Activated CD4-positive, alpha-beta T cell treated with anti-CD3 and anti-CD28 coated beads, Interleukin-2, amount 50 U/mL, for 24 hours (primary cell): ENCODE measurements at places on chromosomes 16 and 17.

DNA sequence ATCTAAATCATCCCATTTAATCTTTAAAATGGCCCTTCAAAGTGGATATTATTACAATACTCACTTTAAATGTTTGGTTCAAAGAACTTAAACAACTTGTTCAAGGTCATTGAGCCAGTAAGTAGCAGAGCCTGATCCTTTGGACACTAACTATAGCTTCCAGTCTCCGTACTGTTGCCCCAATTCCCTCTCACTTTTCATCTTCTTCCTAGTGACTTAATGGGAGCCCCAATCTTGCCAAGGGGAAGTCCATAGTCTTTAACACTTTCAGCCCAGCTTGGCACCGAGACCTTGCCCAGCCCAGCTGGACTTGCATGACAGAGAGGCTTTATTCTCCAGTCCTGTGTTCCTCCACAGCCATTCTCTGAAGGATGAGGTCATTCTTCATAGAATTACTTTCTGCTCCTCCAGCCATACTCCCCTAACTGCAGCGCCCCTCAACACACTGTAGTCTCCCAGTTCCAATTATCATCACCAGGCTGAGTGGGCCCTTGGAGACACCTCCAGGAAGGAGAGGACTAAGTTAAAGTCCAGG, 49.2 kb upstream of the NLK start:
- DNase-seq, result no peak

GRCh38 chr17:76578376-76578775, 7.3 kb downstream of the ST6GALNAC2 start:
- DNase-seq, result no peak

- no peak for DNase-seq
Measured at GRCh38 chr17:64278614-64279013, 15.6 kb upstream of the TEX2 start.

GRCh38 chr16:86899757-86900156, 321.4 kb downstream of the FOXL1 start:
- DNase-seq, result no peak

GRCh38 chr16:83356266-83356665, 451.5 kb upstream of the HSBP1 start:
- DNase-seq, result no peak

- no peak for DNase-seq
Measured at GRCh38 chr16:50235581-50235980, 30.8 kb upstream of the ADCY7 start.

- no peak for DNase-seq
Measured at GRCh38 chr17:31314782-31315100, 887 bp upstream of the EVI2B start.

GRCh38 chr16:67269766-67270165, 9.6 kb upstream of the PLEKHG4 start:
- DNase-seq, result no peak

- DNase-seq, result no peak
Measured at GRCh38 chr17:58082341-58082869, 814 bp upstream of the DYNLL2 start.

DNA sequence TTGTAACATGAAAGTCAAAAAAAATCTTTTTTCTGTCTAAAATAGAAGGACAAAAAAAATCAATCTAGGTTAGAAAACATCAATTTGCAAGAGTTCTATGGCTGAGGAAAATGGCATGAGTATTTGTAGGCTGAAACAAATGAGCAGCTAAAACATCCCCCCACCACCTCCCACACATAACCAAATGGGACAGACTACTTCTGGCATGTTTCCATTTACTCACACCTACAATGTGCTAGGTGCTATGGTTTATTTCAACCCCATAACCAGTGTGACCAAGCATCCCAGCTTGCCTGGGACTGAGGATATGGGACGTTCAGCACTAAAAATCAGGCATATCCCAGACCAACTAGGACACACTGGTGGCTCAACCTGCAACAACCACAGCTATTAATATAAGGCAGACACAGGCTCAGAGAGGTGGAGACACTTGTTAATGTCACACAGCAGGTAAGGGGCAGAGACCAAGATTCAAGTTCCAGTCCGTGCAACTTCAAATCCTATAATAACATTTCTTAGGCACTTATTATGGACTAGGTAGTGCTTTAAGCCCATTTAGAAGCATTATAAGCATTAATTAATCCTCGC, 96.0 kb downstream of the XYLT1 start:
- peak; percentile 36 for DNase-seq

- DNase-seq, result no peak
Measured at GRCh38 chr17:66805567-66805966, 29.4 kb upstream of the CACNG5 start.

- DNase-seq, result no peak
Measured at GRCh38 chr16:50839920-50840729, 98.2 kb downstream of the CYLD start.

GRCh38 chr16:26724189-26724588, 342.5 kb upstream of the C16orf82 start:
- no peak for DNase-seq

DNA sequence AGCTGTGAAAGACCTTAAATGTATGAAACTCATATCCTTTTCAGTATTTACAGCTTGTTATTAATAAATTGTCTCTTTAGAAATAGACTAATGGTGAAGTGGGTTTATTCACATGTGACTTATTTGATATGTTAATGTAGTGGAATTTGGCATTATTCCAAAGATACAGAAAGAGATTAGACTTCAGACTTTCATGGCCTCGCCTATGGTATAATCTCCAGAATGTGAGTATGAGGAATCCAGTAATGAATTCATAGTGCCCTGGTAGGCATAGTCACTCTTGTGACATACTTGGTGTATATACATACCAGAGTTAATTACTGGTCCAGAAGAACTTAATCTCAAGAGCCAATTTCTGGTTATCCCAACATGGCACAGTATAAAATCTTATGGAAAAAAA, 72.7 kb downstream of the OMG start:
- no peak for DNase-seq

- no peak for DNase-seq
Measured at GRCh38 chr17:49041527-49041926, 44.3 kb downstream of the IGF2BP1 start.

GRCh38 chr17:58728798-58729197, 26.9 kb upstream of the PPM1E start:
- no peak for DNase-seq

- no peak for DNase-seq
Measured at GRCh38 chr16:79599837-79600637, 500 bp downstream of the MAF start.

DNA sequence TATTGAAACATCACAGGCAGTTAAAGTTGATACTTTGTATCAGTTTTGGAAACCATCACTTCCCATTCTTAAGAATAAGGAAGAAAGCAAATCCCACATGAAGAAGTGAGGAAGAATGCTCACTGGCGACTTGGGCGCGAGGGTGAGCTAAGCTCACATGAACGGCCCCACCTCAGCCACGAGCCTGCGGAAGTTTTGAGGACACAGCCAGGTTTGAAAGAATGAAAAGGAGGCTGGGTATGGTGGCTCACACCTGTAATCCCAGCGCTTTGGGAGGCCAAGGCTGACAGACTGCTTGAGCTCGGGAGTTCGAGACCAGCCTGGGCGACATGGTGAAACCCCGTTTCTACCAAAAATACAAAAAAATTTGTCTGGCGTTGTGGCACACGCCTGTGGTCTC, 110.3 kb upstream of the CHMP6 start:
- no peak for DNase-seq

DNA sequence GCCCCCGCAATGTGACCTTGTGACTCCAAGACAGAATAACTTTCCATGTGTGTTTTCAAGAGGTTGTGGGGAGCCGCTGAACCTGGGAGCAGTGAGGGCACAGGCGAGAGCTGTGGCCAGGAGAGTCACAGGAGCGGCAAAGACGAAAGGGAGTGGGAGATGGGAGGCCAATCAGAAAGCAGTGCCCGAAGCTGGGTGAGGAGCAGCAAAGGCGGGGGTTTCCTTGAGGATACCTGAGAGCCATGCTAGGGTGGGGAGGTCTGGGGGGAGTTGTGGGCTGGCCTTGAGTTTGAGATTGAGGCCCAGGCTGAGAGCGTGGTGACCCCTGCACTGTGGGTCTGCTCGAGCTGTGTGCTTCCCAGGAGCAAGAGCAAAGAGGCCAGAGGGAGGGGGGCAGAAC, 23.2 kb upstream of the NPTX1 start:
- DNase-seq, result no peak

DNA sequence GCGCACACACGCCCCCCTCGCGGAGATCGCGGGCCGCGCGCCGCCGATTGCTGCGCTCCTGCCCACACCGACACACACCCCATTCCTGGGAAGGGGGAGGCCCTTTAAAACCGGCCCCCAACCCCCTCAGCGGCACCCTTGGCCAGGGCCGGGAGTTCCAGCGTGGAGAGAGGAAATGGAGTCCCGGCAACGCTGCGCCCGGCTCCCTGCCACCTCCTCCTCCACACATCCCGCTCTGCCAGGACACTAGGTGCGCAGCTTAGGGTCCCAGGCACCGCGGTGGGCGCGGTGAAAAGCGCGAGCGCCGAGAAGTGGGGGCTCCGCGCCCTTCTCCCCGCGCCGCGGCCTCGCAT, 397 bp downstream of the CDC42EP4 start:
- DNase-seq, result no peak

DNA sequence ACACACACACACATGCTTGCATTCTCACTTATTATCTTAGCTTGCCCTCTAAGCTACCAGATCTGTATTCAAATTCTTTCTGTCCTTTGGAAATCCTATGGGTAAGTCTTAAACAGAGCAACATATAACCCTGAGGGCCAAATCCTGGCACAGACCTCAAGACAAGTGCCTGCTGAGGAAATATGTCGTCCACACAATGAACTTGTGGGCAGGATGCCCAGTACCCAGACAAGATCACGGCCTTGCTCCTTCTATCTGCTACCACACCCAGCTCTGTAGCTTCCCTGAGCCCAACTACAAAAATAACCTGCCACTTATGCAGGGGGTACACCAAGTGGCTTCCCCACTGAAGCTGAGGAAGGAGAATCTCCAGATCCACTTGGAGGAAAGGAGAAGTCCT, 37.3 kb upstream of the FA2H start:
- no peak for DNase-seq

GRCh38 chr17:17567631-17568030, 23.9 kb downstream of the PEMT start:
- no peak for DNase-seq

GRCh38 chr16:59899940-59900339, 1165.8 kb upstream of the GOT2 start:
- no peak for DNase-seq

DNA sequence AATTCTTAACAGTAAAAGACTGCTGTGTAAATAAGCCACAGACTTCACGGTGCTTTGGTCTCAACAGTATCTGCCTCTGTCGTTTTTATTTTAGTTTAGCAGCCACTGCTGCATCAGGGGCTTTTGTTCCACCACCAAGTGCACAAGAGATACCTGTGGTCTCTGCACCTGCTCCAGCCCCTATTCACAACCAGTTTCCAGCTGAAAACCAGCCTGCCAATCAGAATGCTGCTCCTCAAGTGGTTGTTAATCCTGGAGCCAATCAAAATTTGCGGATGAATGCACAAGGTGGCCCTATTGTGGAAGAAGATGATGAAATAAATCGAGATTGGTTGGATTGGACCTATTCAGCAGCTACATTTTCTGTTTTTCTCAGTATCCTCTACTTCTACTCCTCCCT, 7.9 kb downstream of the HERPUD1 start:
- no peak for DNase-seq
